ENCODE measurements at places on chromosomes 2 and 18. TPM values are rescaled to one million over a fixed set of nuclear protein-coding genes. Genes with fewer than 3 reads are reported as not detected.

Gene LRRTM1
- not detected for total RNA-seq

Gene ECEL1
- total RNA-seq: 0.14 TPM

Gene CFC1
- total RNA-seq: not detected

DNA sequence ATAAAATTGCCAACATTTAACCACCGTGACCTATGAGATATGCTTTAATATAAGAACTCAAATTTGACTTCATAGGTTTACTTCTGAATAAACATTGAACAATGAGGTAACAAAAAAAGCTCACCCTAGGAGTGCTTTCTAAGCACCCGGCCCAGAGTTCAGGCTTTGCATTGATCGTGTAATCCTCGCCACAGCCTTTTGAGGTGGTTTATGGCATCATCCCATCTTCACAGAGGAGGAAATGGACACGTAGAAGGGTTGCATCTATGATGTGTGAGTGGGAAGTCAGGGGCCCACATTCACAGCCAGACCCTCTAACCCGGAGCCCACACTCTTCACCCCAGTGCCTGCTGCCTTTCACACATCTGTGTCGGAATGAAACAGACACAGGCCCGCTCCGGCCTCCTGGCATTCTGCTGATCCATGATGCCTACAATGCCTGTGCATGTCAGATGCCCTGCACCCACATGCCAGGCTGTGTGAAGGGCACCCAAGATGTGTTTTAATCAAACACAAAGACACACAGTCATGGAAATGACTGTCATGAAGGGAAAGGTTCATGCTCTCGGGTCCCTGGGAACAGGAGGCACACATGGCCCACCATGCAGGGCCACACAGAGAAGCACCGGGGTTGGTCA is 48.6 kb upstream of the RPL31 start:
- H3K27ac ChIP-seq: no peak overlapping the region
- no peak for DNase-seq
- no peaks in the 10 kb centered on the region for H3K27me3 ChIP-seq
- no peak overlapping the region for H3K4me3 ChIP-seq
- H3K4me1 ChIP-seq: peaks cover 5% of the 10 kb centered on the region

Gene TDRD15
- total RNA-seq: not detected

DNA sequence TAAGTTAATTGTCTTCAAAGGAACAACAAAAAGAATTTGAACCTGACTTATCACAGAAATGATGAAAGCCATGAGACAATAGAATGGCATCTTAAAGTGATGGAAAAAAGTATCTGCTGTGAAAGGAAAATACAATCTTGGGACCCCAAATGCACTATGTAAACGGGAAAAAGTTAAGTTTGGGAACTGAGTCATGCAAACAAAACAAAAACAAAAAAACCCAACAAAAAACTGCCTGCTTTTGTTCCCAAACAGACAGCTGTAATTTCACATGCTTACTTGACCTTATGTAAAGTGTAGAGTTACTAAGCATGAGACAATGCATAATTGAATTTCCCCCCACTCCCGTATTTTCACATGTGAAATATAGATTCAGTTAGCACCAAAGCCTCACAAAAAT is 122.1 kb upstream of the RBMS1 start:
- H3K4me1 ChIP-seq: peaks cover 20% of the 10 kb centered on the region
- H3K36me3 ChIP-seq: no peaks in the 10 kb centered on the region
- no peak overlapping the region for H3K4me3 ChIP-seq
- no peaks in the 10 kb centered on the region for H3K27me3 ChIP-seq
- DNase-seq: no peak
- no peak overlapping the region for H3K27ac ChIP-seq

Gene PSMD14
- total RNA-seq: 86.0 TPM

Gene TWIST2
- 2.5 TPM for total RNA-seq

DNA sequence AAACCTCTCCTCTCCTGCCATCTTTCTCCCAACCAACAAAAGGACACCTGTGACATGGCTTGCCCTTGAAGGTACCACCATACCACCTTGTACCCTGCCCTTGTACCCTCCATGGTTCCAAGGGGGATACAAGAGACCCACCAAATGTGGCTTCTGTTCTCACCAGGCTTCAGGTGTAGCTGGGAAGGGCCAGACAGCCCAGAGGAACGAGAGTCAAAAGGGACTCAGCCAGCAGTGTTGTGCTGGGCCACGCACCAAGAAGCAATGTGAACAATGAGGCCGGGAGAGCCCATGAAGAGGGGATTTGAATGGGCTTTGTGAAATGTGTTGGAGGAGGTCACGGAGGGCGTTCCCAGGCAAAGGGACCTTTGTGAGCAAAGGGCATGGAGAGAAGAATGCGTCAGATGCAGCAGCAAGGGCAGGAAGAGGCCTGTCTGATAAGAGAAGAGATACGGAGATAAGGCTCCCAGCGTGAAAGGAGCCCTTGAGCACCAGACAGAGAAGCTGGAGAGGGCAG is 48.6 kb downstream of the PLB1 start:
- DNase-seq: no peak
- H3K27me3 ChIP-seq: no peaks in the 10 kb centered on the region

Gene CNTNAP5
- total RNA-seq: 0.30 TPM

- peak overlapping the region; percentile 58 for H3K27ac ChIP-seq
- peaks cover 8% of the 10 kb centered on the region for H3K4me1 ChIP-seq
- H3K36me3 ChIP-seq: no peaks in the 10 kb centered on the region
- peak; percentile 85 for DNase-seq
- no peak overlapping the region for H3K4me3 ChIP-seq
- H3K27me3 ChIP-seq: no peaks in the 10 kb centered on the region
Measured at GRCh38 chr2:40332191-40332826, 119.6 kb downstream of the SLC8A1 start.

- no peaks in the 10 kb centered on the region for H3K27me3 ChIP-seq
- DNase-seq: no peak
- H3K27ac ChIP-seq: no peak overlapping the region
- H3K4me3 ChIP-seq: no peak overlapping the region
- H3K36me3 ChIP-seq: no peaks in the 10 kb centered on the region
Measured at GRCh38 chr2:12978066-12978835, 261.5 kb downstream of the TRIB2 start.

Gene RESP18
- not detected for total RNA-seq

DNA sequence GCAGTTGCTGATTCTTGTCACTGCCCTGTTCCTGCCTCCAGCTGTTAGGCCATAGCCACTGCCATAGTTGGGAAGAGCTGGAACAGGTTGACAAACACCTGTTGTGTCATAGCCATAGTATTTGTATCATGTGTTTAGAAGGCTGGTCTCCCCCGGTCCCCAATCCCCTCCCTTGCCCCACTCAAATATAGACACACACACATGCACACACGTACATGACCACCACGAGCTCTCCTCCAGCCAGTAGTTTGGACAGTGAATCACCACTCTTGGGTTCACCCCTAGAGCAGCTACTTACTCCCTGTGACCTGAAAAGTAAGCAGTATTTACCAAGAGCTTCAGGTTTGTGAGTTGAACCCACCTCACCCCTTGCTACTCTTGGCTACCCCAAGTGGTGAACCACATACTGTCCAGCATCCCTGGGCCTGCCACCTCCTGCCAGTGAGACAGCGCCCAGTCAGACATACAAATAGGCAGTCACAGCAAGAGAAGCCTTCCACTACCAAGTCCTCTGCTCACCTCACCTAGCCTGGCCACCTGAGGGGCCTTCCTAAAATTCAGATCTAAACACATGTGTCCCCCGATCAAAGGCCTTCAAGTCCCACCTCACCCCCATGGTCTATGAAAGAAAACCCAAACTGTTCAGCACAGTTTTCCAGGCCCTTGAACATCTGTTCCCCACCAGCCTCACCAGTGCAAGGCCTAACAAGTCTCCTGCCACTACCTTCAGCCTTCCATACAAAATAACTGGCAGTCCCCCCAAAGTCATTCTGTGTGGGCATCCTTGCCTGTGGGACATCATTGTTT is 7.1 kb downstream of the PCBP1 start:
- DNase-seq: no peak
- H3K36me3 ChIP-seq: no peaks in the 10 kb centered on the region
- H3K27me3 ChIP-seq: no peaks in the 10 kb centered on the region
- H3K27ac ChIP-seq: no peak overlapping the region
- H3K4me3 ChIP-seq: no peak overlapping the region

All from astrocyte (in vitro differentiated cells and primary cell).